HEK293T (cell line): ENCODE measurements at places on chromosomes 7 and 10.

- peak; percentile 64 for DNase-seq
These were observed 42.8 kb upstream of the PRSS58 start for GRCh38 chr7:142300689-142301088.

- DNase-seq = no peak
These were observed 100.2 kb downstream of the MMRN2 start for GRCh38 chr10:86857128-86857721.

DNA sequence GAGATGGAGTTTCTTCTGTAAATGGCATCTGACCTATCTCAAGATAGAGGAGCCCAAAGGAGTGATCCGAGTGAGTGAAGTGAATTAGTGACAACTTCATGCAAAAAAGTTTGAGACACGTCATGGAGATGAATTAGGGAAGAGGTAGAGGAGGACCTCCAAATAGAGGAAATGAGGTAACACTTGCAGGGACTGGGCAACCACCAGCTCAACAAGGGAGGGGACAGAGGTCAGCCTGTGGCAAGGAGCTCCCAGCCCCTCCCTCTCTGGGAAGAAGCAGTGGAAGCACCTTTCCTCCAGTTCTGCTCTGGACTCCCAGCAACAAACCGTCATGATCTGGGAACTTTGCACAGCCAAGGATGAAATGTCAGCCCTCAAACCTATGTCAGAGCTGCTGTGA is 83.5 kb upstream of the IKZF1 start:
- no peak for DNase-seq

GRCh38 chr7:93150200-93150835 is 2.1 kb upstream of the SAMD9L start:
- no peak for DNase-seq

DNA sequence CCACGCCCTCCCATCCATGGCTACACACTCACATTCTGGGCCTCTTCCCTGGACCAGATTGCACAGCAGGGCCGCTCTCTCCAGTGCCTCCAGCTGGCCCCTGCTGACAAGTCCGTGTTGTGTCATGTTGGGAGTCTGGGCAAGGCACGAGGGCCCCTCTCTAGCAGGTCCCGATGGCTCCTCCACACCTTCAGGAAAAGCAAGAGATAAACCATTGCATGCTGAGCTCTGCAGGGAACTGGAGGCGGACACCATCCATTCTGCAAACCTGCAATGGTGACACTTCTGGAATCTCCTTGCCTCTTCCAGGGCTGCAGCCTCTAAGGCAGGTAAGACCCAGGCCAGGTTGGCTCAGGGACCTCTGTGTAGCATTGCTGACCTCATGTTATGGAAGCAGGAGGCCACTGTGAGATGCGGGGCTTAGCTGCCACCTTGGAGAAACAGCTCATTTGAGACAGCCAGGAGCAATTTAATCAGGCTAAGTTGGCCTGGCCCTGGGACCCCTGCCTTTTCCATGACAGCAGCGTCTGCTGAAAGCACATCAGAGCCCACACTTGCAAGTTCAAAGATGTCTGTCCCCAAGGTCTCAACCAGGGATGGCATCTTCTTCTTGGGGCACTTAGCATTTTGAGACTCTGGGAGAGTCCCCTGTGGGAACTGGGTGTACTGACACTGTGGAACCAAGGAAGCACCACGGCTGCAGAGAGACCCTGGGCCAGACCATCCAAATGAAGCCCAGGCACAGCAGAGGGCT is 34.2 kb upstream of the LEP start:
- no peak for DNase-seq

DNA sequence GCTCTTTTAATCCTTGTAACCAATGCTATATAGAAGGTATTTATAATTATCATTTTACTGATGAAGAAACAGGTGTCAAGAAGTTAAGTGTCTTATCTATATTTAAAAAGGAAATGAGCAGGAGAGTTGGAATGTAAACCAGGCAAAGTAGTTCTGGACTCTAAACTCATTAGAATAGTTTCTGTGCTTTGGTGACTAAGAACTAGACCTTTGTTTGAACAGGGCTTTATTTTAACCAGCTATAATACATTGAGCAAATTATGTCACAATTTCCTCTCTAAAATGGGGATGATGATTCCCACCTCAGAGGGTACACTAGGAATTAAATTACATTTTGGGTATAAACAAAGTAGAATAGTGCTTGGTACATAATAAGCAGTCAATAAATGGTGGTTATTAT is 236.0 kb downstream of the MAGI2 start:
- no peak for DNase-seq

DNA sequence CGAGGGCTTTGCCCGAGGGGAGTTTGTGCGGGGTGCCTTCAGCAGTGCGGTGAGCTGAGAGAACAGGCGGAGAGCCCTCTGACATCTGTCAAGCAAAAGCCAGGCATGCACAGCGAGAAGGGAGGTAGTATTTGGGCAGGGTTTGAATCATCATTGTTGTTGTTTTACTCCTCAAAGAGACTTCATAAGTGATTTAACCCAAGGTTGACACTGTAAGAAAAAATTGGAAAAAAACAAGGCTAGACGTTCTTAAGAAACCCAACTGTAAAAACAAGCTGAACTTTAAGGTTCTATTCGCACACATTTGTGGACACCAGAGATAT is 1.3 kb downstream of the ADAM22 start:
- DNase-seq = no peak

DNA sequence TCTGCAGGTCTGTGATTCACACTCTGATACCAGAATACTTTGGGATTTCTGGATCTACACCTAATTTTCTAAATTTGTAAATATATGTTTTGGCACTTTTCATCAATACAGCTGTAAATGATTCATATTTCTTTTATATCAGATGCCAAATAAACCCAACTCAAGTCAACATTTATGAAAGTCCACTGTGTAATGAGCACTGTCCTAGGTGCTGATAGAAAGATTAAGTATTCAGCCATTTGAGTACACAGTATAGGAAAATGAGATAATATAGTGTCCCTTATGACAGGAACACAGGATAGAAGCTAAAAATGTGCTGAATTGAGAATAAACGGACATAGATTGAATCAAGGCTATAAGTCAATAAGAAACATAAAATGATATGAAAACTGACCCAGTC is 6.4 kb downstream of the ANXA7 start:
- DNase-seq = no peak

GRCh38 chr7:158051776-158052175 is 535.8 kb downstream of the PTPRN2 start:
- DNase-seq = no peak

DNA sequence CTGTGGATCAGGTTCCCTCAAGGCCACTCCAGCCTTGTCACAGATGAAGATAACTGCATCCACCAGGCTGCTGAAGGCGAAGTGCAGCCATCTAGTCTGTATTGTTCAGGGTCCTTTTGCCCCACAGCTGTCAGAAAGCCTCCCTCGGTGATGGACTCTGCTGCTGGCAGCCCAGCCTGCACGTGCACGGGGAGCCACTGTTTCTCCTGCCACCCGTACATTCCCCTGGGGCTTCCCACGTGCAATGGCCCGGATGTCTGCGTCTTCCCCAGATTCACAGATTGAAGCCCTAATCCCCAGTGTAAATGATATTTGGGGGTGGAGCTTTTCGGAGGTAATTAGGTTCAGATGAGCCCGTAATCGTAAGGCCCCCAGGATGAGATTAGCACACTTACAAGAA is 46.6 kb upstream of the VIPR2 start:
- DNase-seq = no peak

GRCh38 chr10:127905001-127905847 is 1.7 kb upstream of the PTPRE start:
- no peak for DNase-seq

GRCh38 chr7:156025675-156026074 is 213.4 kb upstream of the SHH start:
- DNase-seq = no peak

GRCh38 chr10:114876169-114876568 is 54.6 kb downstream of the FHIP2A start:
- DNase-seq = no peak

GRCh38 chr10:88490231-88490980 is 92.7 kb downstream of the RNLS start:
- DNase-seq = no peak

GRCh38 chr7:45650404-45651394 is 76.5 kb downstream of the ADCY1 start:
- no peak for DNase-seq

DNA sequence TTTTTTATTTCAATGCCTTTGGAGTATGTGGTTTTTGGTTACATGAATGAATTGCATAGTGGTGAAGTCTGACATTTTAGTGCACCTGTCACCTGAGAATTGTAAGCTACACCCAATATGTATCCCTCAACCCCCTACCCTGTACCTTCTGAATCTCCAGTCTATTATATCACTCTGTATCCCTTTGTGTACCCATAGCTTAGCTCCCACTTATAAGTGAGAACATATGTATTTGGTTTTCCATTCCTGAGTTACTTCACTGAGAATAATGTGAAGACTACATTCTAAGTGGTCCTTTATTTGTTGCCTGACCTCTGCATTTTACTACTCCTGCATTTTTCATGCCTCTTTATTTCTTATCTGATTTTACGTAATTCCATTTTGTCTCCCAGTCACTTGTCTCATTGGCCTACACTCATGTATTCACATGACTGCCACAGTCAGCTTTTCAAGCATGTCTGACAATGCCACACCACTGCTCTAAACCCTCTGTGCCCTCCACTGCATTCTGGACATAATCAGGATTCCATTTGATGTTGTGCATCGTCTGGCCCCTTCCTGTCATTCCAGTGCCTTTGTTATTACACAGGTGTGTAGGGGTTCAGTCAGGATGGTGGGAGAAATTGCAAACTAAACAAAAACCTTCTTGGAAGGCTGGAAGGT is 1325.5 kb downstream of the XPNPEP1 start:
- no peak for DNase-seq

DNA sequence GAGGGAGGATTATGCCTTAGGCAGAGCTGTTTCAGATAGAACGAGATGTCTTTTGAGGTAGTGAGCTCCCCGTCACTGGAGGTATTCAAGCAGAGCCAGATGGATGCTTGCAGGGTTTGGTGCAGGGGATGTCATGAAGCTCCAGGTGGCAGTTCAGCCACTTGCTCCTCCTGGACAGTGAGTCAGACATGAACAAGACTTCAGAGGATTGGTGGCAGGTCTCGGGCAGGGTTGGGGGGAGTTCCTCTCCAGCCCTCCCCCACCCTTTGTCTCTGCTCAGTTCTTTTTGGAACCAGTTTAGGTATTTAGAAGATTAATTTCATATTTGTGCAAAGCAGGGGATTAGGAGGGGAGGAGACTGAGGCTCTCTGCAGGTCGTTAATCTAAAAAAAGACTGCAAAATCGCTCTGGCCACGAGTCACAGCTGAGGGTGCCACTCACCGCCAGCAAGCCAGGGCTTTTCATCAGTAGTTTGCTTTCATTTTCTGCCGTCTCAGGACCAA is 21.5 kb upstream of the MYL10 start:
- no peak for DNase-seq

GRCh38 chr10:131437556-131438475 is 126.3 kb upstream of the TCERG1L start:
- DNase-seq = no peak

DNA sequence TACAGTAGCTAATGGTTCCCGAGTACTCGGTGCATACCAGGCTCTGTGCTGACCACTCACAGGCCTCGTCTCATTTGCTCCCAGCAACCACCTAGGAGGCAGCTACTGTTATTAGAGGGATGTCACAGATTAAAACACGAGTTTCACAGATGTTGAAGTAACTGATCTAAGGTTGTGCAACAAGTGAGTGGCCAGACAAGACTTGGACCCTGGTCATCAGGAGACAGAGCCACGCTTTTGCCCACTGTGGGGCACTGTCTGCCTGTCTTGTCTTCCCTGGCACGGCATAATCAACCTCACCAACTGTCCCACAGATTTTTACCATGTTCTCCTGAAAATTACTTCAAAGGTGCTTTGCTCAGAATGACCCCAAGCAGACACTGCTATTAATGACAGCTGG is 111.6 kb upstream of the HABP2 start:
- no peak for DNase-seq

DNA sequence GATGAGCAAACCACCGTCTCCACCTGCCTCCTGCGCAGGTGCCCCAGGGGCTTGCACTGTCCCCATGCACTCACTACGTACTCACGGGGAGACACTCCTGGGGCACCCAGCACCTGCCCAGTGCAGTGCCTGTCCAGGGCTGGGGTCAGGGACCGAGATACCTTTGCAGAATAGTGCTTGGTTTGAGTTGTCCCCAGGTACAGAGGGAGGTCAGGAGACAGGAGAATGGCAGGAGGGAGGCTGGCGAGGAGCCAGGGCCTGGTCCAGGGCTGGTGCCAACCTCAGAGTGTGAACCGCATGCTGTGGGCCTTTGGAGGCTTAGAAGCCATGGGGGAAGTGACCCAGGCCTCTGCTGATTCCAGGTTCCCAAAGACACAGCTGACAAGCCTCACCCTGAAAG is 110.1 kb upstream of the GPR26 start:
- no peak for DNase-seq

DNA sequence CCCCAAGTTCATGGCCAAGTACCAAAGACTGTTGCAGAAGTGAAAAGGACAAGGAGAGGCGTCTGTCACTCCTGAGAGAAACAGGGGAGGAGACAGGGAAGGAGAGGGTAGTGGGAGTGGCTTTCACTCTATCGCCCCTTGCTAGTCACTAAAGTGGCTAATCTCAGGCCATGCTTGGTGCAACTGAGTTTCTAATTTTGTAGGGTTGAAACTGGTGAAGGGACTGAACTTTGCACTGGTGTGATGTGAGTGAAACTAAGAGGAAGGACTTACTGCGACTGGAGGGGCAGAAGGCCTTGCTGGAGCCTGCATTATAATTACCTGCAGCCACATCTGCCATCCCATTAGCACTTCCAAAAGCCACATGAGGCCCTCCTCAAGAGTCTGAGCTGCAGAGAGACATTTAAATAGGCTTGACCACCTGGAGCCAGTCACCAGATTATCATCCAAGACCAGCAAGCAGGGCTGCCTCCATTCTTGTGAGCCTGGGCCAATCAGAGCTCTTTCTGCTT is 107.2 kb upstream of the EEPD1 start:
- no peak for DNase-seq

- DNase-seq = no peak
These were observed 3.8 kb downstream of the ZNF655 start for GRCh38 chr7:99562114-99562784.

DNA sequence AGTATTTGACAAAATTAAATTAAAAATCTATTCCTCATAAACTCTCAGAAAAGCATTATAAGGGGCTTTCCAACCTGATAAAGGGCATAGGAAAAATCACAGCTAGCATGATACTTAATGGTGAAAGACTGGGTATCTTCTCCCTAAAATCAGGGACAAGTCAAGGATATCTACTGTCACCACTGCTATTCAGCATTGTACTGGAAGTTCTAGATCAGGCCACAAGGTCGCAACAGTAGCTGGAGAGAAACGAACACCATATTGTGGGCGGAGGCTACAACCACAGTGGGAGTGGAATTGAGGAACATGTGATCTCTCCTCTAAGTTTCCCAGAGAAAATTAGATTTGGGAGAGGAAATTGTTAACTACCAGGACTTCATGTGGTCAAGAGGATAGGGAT is 70.0 kb upstream of the NAMPT start:
- DNase-seq = no peak

- DNase-seq = peak; percentile 19
These were observed 663 bp downstream of the HERPUD2 start for GRCh38 chr7:35694161-35694783.

- no peak for DNase-seq
These were observed 116.2 kb downstream of the AVL9 start for GRCh38 chr7:32611201-32612099.
